Activated CD4-positive, alpha-beta memory T cell treated with anti-CD3 and anti-CD28 coated beads for 36 hours (primary cell): ENCODE measurements at places on chromosomes 5 and 9. TPM values are rescaled to one million over a fixed set of nuclear protein-coding genes. Genes with fewer than 3 reads are reported as not detected.
A peak's percentile ranks its signal among the peaks of the same experiment; 100 is the strongest.

DNA sequence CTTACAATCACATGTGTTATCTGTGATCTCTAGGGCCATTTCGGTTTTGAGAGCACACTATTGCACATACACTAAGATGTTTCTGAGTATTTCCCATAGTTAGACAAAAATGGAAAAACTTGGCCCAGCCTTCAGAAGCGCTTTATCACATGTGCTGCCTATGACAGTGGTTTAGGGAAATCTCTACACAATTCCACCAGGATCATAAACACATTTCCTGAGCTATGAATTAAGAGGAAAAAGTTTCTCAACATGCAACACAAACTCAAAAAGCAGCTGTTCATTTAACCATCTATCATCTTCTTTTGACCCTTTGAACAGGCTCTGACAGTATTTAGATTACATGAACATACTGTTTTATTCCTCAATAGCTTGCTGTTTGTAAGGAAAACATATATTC lies 15.1 kb downstream of the FGF1 start:
- no peak for DNase-seq

DNA sequence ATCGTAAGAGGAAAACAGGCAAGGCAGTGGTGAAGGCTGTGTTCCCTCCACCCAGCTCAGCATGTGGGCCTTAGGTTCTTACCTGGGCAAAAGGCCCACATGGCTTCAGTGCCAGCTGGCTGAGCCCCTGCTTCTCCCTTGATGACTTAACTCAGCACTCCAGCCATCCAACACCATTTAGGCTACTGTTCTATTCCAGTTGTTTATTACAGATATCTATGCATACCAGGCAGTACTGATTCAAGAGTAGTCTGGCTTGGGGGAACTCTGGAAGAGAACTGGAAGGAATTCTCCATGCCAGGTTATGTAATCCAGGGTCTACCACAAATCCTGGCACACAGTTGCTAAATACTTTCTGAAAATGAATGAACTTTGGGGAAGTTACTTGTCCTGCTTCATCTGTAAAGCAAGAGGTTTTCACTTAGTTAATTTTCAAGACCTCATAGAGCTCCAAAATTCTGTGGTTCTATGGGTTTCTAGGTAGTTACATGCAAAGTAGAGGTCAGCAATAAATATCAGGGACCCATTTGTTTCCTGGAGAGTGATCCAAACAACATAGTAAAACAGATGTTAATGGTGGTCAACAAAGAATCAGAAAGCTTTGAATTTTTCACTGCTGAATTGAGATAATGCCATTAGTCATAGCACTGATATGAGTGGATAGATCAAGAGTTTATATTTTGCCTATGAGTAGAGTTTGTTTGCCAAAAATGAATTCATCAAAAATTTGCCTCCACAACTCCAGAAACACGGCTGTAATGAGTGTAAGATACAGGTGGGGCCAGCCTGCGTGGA lies 88.2 kb upstream of the OSMR start:
- no peak for DNase-seq

TPPP gene
- total RNA-seq, result 0.53 TPM

- DNase-seq, result no peak
Observed at GRCh38 chr5:15142458-15142857, 270.9 kb upstream of the ANKH start.

DNA sequence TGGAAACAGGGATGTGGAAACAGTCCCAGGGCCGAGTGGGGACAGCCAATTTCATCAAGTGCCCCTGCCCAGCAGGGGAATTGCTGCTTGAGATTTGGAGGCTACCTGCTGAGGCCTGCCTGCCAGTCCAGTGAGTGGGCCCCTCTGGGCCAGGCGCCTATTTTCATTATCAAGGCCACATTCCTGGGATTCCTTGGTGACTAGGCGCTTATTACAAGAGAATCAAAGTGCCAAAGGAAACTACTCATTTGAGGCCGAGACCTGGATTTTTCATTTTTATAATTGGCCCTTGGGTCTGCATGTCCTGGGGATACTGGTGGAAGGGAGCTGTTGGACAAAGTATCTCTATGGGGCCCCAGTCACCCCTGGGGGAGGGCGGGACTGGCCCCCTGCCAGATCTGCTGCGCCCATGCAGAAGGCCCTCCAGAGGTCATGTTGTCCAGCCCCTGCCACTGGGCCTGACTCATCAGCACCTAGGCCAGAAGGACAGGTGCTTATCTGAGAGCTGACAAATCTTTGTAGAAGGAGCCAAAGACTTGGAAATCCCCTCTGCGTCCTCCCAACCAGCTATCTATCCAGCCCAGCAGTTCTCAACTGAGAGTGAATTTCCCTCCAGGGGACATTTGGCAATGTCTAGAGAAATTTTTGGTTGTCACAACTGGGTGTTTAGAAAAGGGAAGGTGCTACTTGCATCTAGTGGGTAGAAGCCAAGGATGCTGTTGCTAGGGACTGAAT lies 45.6 kb downstream of the FOXI1 start:
- no peak for DNase-seq

DNA sequence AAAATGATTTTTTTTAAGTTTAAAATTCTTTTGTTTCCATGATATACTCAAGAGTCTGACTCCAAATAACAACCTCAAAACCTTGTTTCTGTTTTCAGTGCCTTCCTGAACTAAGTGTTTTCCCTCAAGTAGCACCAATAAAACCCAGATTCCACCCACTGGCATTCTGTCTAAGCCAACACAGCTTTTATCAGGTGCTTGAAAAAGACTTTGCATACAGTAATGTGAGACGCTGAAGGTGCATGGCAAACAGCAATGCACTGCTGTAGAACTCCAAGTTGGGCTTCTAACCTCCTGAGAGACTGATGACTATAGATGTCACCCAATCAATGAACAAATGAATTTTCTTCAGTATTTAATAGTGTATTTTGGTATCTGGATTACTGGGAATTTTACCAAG lies 95.7 kb downstream of the NFIB start:
- DNase-seq, result no peak

DNAH5 gene
- not detected for total RNA-seq

TMEM174 gene
- not detected for total RNA-seq

GRCh38 chr9:105828596-105829213 lies 134.4 kb downstream of the TMEM38B start:
- no peak for DNase-seq

GRCh38 chr5:149414405-149415065 lies 35.4 kb upstream of the IL17B start:
- DNase-seq, result no peak

SPATA31A1 gene
- total RNA-seq, result not detected

DNA sequence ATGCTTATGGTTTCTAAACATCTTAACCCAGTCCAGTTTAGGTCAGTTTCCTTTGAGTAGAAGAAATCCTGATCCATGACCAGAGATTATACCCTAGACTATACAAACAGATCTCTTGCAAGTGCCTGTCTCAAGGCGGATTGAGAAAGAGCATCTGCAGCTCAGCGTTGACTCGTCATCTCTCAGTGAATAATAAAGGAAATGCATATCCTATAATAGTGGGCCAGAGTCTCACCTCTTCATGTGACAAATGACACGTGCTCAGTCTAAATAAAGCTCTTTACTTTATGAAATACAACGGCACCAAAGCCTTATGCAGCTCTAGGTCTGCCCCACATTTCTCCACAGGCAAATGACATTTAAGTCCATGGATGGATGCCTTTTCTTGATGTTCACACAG lies 179.4 kb upstream of the NR3C1 start:
- DNase-seq, result no peak

- DNase-seq, result no peak
Observed at GRCh38 chr9:114004221-114004716, 73.8 kb downstream of the AMBP start.

- DNase-seq, result no peak
Observed at GRCh38 chr9:133090752-133091385, 29.1 kb downstream of the CEL start.

ACOT12 gene
- total RNA-seq, result not detected

- no peak for DNase-seq
Observed at GRCh38 chr9:89706086-89706485, 101.3 kb downstream of the GADD45G start.

CCNB1 gene
- total RNA-seq, result 178 TPM

DNA sequence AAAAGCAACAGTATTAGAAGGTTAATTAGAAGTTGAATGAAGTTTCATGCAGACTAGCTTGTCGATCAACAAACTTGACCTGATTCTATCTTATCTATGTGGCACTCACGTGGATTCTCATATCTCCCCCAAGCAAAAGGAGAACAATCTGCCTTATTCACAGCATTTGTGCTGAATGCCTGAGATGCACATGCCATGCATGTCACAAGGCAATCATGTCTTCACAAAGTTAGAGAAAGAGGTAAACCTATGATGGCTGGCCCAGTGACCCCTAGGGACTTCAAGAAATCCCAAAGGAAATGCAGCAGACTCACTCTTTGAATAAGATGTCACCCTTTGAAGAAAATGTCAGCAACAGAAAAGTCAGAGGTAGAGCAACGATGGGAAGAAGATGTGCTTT lies 17.6 kb upstream of the SHOC1 start:
- no peak for DNase-seq

DNA sequence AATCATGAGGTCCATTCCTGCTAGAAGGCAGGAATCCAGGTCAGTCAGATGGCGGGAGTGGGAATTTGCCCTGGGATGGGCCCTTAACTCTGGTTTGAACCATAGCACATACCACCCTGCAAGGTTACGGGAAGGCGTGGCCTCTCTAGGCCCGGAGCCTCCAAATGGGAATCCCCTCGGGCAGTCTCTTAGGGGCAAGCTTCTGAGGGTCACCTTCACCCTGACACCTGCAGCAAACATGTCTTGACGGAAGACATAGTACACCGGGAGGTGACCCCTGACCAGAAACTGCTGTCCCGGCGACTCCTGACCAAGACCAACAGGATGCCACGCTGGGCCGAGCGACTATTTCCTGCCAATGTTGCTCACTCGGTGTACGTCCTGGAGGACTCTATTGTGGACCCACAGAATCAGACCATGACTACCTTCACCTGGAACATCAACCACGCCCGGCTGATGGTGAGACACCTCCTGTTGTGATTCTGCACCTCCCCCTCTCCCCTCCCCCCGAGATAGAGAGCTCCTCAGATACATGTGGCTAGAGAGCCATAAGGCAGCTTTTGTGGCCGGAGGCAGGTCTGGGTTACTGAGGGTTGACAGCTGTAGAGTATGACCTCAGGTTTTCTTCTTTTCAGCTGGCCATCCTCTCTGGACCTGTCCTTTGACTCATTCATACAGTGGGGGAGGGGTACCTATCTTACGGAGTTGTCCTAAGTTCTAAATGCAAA lies 957 bp downstream of the PRELID1 start:
- DNase-seq, result peak; percentile 46

GRCh38 chr5:110854200-110854599 lies 115.4 kb downstream of the SLC25A46 start:
- DNase-seq, result no peak

PSAT1 gene
- 137 TPM for total RNA-seq

DNA sequence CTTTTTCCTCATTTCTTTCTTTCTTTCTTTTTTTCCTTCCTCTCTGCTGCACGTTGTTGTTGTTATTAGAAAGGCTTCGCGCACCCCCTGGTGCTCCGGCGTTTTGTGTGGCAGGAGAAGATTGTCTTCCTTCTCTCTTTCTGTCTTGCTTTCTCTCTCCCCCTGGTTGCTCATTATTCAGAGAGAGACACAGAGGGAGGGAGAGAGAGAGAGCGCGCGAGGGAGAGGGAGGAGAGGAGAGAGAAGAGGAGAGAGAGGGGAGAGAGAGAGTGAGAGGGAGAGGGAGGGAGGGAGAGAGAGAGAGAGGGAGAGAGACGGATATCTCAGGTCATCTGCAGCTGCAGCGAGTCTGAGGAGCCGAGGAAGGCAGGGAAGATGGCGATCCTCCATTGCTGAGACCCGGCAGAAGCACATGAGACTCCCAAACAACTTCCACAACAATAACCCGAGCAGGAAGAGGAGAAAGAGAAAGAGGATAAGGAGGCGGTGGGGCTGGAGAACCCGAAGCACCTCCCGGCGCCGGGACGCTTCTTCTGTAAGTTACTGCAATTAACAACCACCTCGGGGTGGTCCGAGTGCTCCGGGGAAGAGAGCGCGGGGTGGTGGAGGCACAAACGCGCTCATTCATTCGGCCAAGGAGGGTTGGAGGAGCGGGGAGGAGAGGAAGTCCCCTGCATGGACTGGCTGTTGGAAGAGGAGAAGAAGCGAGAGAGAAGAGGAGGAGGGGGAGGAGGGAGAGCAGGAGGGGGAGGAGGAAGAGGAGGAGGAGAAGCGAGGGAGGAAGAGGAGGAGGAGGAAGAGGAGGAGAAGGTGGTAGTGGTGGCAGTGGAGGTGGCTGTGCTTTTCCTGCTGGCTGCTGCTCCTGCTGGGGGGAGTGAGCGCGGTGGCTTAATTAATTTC lies at the start of gene ZNF462:
TSS of gene ZNF462 (plus strand) at position 346 of the 900 bp plus-strand sequence. CDS start 60,218 bp downstream, outside the sequence.
- no peak for DNase-seq

GRCh38 chr5:68088302-68088701 lies 127.3 kb upstream of the PIK3R1 start:
- DNase-seq, result no peak

GRCh38 chr5:27830546-27830945 lies 792.2 kb upstream of the CDH9 start:
- no peak for DNase-seq

- no peak for DNase-seq
Observed at GRCh38 chr9:96279932-96280331, 22.0 kb downstream of the HSD17B3 start.

N4BP3 gene
- total RNA-seq, result 3.2 TPM

GRCh38 chr5:122173474-122174415 lies 44.4 kb downstream of the ZNF474 start:
- no peak for DNase-seq

DNA sequence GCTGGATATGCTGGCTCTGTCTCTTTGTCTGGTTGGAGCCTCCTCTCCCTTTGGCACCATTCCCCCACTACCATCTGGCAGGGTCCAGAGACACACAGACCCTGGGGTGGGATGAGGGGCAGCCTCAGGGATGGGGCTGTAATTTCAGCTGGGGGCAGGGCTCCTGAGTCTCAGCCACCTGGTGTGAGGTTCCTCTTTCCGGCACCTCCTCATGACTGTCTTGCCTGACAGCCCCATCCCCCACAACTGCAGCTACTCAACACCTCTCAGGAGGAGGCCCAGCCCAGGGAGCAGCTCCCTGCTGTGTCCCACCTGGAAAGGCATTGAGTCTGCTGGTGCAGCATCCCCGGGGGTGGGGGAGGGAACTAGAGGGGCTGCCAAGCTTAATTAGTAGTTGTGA lies 11.7 kb upstream of the RPS14 start:
- DNase-seq, result no peak

DNA sequence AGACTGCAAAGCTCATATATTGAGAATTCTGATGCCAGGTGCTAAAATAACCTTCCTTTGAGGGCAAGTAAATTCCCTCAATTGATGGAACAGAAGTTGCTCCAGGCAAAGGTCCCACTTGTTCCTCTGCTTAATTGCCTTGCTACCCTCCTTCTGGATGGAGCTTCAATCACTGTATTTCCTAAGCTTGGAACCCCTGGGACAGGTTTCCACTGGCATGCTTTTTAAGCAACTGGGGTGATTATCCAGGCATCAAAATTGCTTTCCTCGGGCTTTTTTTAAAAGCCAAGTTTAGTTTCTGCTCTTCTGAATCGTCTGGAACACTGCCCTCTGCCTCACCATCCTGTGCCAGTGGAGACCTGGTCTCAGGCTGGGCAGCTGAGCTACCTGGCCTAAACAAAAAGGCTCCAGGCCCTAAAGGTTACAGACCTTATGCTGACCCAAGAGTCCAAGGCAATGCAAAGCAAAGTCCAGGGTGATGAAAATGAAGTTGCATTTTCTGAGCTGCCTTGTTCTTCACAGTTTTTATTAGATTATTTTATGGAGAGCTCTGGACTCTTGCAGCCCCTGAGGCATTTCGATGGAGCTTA lies 167.9 kb upstream of the CD180 start:
- no peak for DNase-seq

GPR150 gene
- total RNA-seq, result 0.82 TPM

- DNase-seq, result no peak
Observed at GRCh38 chr5:135713161-135713915, 121.1 kb upstream of the SLC25A48 start.

GRCh38 chr5:74491586-74491985 lies 148.9 kb downstream of the ENC1 start:
- no peak for DNase-seq

AHRR gene
- total RNA-seq, result 16.7 TPM
